ENCODE measurements at places on chromosomes 11 and 22. TPM values are rescaled to one million over a fixed set of nuclear protein-coding genes. Genes with fewer than 3 reads are reported as not detected.

SLC43A1 gene
- 15.5 TPM for total RNA-seq

CBX7 gene
- total RNA-seq, result 2.4 TPM

DEFB131B gene
- not detected for total RNA-seq

GRM5 gene
- total RNA-seq, result 0.13 TPM

IL10RA gene
- total RNA-seq, result under 0.01 TPM

CDCA5 gene
- 8.1 TPM for total RNA-seq

PATE2 gene
- total RNA-seq, result not detected

DUSP8 gene
- total RNA-seq, result 0.32 TPM

CEP126 gene
- total RNA-seq, result 0.38 TPM

OAF gene
- total RNA-seq, result 20.3 TPM

SLC22A12 gene
- total RNA-seq, result not detected

SCUBE2 gene
- 4.4 TPM for total RNA-seq

Measured in bladder microvascular endothelial cell (primary cell).